ENCODE measurements at places on chromosomes 3 and 15. TPM values are rescaled to one million over a fixed set of nuclear protein-coding genes. Genes with fewer than 3 reads are reported as not detected.

THRB gene
- total RNA-seq = not detected

GRCh38 chr3:114550165-114550564 is 256.3 kb downstream of the TIGIT start:
- no peaks in the 10 kb centered on the region for H3K27me3 ChIP-seq
- no peak for DNase-seq
- H3K4me3 ChIP-seq = no peak overlapping the region

GRCh38 chr3:127604035-127604434 is 5.8 kb downstream of the MCM2 start:
- H3K4me1 ChIP-seq = peaks cover 34% of the 10 kb centered on the region
- no peak for DNase-seq
- H3K27me3 ChIP-seq = no peaks in the 10 kb centered on the region
- H3K27ac ChIP-seq = peak overlapping the region; percentile 54
- H3K36me3 ChIP-seq = peaks cover 69% of the 10 kb centered on the region
- H3K4me3 ChIP-seq = no peak overlapping the region

GRIP2 gene
- total RNA-seq = not detected

GRCh38 chr3:86856711-86857110 is 134.2 kb downstream of the VGLL3 start:
- no peak for DNase-seq
- H3K36me3 ChIP-seq = no peaks in the 10 kb centered on the region
- H3K4me3 ChIP-seq = no peak overlapping the region

FEZF2 gene
- not detected for total RNA-seq

KIF15 gene
- total RNA-seq = 26.5 TPM

GRCh38 chr3:64178419-64178818 is 46.8 kb downstream of the PRICKLE2 start:
- H3K4me3 ChIP-seq = no peak overlapping the region
- peaks cover 3% of the 10 kb centered on the region for H3K27me3 ChIP-seq
- DNase-seq = no peak
- no peaks in the 10 kb centered on the region for H3K4me1 ChIP-seq

CA12 gene
- total RNA-seq = 0.63 TPM

DNA sequence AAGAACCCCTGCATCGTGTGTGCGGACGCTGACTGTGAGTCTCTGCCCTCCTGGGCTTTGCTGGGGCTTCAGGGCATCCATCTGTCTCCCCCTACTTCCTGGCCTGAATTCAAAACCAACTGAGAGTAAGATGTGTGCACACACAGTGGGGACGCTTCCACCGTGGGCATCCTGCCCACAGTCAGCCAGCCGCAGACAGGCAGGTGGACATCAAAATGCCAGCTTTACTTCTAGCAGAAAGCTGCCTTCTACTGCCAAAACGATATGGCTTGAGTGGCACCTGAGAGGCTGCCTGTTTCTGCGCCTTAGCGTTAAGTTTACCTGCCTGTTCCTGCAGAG is 18.5 kb downstream of the ALDH1A3 start:
- H3K4me3 ChIP-seq = no peak overlapping the region
- H3K27me3 ChIP-seq = peaks cover 8% of the 10 kb centered on the region
- no peak for DNase-seq
- no peaks in the 10 kb centered on the region for H3K36me3 ChIP-seq
- no peaks in the 10 kb centered on the region for H3K4me1 ChIP-seq
- no peak overlapping the region for H3K27ac ChIP-seq

GRCh38 chr3:178271740-178272387 is 264.4 kb upstream of the KCNMB2 start:
- no peak for DNase-seq
- no peaks in the 10 kb centered on the region for H3K27me3 ChIP-seq
- no peaks in the 10 kb centered on the region for H3K36me3 ChIP-seq
- no peak overlapping the region for H3K4me3 ChIP-seq
- no peaks in the 10 kb centered on the region for H3K4me1 ChIP-seq

DNA sequence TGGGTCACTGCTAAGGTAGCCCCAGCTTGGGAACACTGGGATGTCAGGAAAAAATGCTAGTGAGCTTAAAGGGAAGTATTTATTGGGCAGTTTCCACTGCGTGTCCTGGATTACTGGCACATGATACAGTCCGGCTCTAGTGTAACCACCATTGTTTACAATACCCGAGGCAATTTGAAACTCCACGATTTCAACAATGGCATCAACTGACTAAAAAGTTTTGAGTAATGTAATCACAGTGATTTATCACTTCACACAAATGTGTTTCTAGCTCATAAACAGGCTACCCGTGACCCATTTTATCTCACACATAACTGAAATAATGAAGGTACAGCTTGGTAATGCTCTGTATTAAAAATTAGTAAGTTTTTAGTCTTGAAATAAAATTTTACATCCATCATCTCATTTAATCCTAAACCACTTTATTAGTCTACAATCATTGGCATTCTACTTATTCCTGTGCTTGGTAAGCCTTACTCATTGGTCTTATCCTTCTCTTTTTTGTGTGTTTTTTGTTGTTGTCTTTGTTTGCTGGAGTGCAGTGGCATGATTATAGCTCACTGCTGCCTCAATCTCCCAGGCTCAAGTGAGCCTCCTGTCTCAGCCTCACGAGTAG is 7.6 kb downstream of the ZMAT3 start:
- no peaks in the 10 kb centered on the region for H3K27me3 ChIP-seq
- H3K4me3 ChIP-seq = no peak overlapping the region
- DNase-seq = no peak
- peaks cover 55% of the 10 kb centered on the region for H3K36me3 ChIP-seq
- peaks cover 26% of the 10 kb centered on the region for H3K4me1 ChIP-seq

DNA sequence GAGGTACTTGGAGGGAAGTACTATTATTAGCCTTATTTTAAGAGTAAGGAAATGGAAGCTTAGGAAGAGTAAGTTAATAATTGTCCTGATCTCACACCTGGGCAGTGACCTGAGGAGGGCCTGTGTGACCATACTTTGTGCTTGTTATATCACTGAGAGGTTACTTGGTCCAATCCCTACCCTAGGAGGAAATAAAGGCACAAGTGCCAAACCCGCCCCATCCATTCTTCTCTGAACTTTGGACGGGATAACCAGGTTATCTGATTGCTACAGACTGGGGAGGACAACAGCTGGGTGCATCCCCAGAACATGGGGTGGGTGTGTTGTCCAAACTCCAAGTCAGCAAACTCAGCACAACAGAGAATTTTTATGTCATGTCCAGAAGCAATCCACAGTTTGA is 77.7 kb upstream of the NR2E3 start:
- H3K4me3 ChIP-seq = no peak overlapping the region
- H3K27me3 ChIP-seq = no peaks in the 10 kb centered on the region
- no peaks in the 10 kb centered on the region for H3K36me3 ChIP-seq
- DNase-seq = no peak
- H3K27ac ChIP-seq = no peak overlapping the region
- no peaks in the 10 kb centered on the region for H3K4me1 ChIP-seq

DNA sequence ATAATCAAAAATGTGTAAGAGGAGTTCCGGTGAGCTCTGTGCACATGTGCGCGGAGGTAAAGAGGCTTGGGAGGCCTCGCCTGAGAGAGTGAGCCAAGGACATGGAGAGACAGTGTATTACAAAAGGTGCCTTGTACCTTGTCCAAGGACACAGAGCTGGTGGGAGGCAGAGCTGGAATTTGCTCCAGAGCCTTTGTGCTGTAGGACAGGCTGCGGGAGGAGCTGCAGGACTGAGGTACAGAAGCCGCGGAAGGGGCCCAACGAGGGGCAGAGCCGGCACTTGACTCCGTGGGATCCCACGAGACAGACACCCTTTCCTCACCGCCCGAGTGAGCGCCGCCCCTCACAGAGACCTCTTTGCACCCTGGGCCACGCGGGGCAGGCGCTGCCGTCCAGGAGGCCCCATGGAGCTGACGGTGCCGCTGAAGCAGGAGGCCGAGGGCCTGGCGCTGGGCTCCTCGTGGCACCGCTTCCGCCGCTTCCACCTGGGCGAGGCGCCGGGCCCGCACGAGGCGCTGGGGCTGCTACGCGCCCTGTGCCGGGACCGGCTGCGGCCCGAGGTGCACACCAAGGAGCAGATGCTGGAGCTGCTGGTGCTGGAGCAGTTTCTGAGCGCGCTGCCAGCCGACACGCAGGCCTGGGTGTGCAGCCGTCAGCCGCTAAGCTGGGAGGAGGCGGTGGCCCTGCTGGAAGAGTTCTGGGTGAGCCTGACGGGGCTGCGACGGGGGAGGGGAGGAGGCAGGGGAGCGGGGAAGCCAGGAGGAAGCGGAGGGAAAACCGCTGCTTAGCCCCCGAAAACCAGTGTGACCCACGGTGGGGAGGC is 68.7 kb downstream of the SLTM start:
- H3K4me1 ChIP-seq = peaks cover 11% of the 10 kb centered on the region
- H3K27me3 ChIP-seq = peaks cover 4% of the 10 kb centered on the region
- peak overlapping the region; percentile 43 for H3K27ac ChIP-seq
- H3K4me3 ChIP-seq = peak overlapping the region; percentile 5
- no peaks in the 10 kb centered on the region for H3K36me3 ChIP-seq
- no peak for DNase-seq

MUSTN1 gene
- 0.54 TPM for total RNA-seq

GRCh38 chr3:115975353-115975752 is 352.0 kb downstream of the GAP43 start:
- no peaks in the 10 kb centered on the region for H3K27me3 ChIP-seq
- H3K4me3 ChIP-seq = no peak overlapping the region
- H3K36me3 ChIP-seq = no peaks in the 10 kb centered on the region
- H3K4me1 ChIP-seq = no peaks in the 10 kb centered on the region
- no peak overlapping the region for H3K27ac ChIP-seq

IGSF11 gene
- total RNA-seq = not detected

RTP4 gene
- total RNA-seq = 3.0 TPM

BLOC1S6 gene
- 44.8 TPM for total RNA-seq

- no peaks in the 10 kb centered on the region for H3K4me1 ChIP-seq
- peaks cover 5% of the 10 kb centered on the region for H3K27me3 ChIP-seq
- DNase-seq = no peak
- no peaks in the 10 kb centered on the region for H3K36me3 ChIP-seq
These were observed 34.4 kb downstream of the SPSB4 start for GRCh38 chr3:141085343-141086070.

- no peaks in the 10 kb centered on the region for H3K36me3 ChIP-seq
- no peak overlapping the region for H3K27ac ChIP-seq
- DNase-seq = no peak
- H3K4me1 ChIP-seq = no peaks in the 10 kb centered on the region
- peaks cover 4% of the 10 kb centered on the region for H3K27me3 ChIP-seq
- H3K4me3 ChIP-seq = no peak overlapping the region
These were observed 206.1 kb downstream of the CADPS start for GRCh38 chr3:62669161-62669560.

MINDY4B gene
- total RNA-seq = not detected

ANKRD63 gene
- not detected for total RNA-seq

CCRL2 gene
- total RNA-seq = 1.7 TPM

RTP1 gene
- not detected for total RNA-seq

DNA sequence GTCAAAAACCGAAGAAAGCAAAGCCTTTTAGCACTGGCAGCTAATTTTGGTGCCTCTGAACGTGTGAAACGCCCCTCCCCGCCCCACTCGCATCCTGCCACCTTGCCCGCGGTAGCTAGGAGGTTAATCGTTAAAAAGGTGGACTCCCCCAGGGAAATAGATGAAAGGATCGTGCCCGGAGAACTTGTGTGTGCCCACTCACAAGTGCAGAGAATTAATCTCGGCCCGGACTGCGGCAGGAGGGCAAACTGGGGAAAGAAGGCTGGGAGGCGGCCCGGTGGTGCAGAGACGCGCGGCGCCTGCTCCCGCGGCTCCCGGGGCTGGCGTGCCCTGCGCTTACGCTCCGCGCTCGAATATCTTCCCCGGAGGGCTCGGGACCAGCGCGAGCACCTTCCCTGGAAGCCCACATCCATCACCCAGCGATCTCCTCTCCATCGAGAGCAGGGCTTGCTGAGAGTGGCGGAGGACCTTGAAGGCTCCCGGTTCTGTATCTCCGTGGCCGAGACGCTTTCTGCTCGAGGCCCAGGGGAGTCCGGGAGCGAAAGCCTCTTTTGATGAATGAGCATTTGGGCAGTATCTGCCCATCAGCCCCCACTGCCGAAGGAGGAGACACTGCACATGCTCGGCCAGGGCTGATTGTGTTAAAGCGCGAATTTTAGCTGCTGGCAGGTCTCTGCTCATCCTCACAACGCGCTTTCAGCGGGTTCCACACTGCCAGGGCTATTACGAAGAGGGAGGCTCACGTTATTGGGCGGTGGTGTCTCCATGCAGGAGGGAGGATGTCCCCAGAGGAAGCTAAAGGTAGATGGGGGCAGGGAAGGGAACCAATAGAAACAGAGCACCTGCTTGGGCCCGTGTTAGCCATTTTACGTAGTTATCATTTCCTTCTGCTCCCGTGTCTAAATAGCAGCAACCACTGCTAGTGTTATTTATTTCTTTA is 1.3 kb upstream of the SPTSSB start:
- peaks cover 10% of the 10 kb centered on the region for H3K4me1 ChIP-seq
- peaks cover 72% of the 10 kb centered on the region for H3K27me3 ChIP-seq
- H3K36me3 ChIP-seq = no peaks in the 10 kb centered on the region
- no peak for DNase-seq
- no peak overlapping the region for H3K27ac ChIP-seq
- H3K4me3 ChIP-seq = peak overlapping the region; percentile 84

GRCh38 chr3:190229632-190230424 is 92.4 kb downstream of the CLDN1 start:
- DNase-seq = no peak
- H3K27me3 ChIP-seq = peaks cover 12% of the 10 kb centered on the region
- no peaks in the 10 kb centered on the region for H3K36me3 ChIP-seq
- peaks cover 2% of the 10 kb centered on the region for H3K4me1 ChIP-seq
- H3K4me3 ChIP-seq = no peak overlapping the region

CAMK2N2 gene
- total RNA-seq = 0.14 TPM

- no peaks in the 10 kb centered on the region for H3K4me1 ChIP-seq
- H3K27me3 ChIP-seq = peaks cover 51% of the 10 kb centered on the region
These were observed 56.0 kb downstream of the KBTBD12 start for GRCh38 chr3:127970966-127971592.

DNA sequence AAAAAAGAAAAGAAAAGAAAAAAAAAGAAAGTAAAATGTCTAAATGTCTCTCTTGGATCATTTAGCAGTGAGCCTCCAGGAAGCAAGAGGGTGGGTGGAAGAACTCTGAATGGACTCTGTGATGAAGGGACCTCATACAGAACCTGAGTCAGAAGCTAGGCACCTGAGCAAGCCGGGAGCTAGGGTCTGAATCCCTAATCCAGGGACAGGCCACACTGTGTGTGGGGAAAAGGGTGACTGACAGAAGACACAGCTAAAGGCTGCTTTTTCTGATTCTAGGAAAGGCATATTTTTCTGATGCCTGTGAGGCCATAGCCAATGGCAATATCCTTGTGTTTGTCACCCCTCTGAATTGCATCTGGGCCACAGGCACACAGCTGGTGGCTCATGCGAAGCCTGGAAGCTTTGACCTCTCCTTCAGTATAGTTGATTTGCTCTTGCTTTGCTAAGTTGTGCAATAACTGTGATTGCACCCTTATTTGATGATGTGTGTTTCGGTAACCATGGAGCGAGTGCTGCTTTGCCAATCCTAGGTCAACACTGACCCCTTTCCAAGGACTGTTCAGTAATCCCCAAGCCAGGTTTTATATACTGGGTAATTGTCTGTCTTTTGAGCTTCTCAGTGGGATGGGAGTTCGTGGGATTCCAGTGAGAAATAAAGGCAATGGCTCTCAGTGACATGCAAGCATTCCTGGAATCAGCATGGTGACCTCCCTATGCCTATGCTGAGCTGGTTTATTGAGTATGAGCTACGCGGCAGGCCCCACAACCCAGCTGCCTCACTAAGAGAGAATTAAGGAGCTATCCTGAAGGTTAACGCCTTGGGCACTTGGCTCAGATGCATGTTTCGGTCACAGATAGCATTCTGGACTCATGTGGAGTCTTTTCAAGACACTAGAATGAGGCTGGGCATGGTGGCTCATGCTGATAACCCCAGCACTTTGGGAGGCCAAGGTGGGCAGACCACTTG is 49.0 kb upstream of the OSBPL11 start:
- H3K4me3 ChIP-seq = no peak overlapping the region
- no peak overlapping the region for H3K27ac ChIP-seq
- H3K4me1 ChIP-seq = no peaks in the 10 kb centered on the region
- no peak for DNase-seq

GRCh38 chr15:74194572-74195559 is 7.7 kb downstream of the STRA6 start:
- no peak for DNase-seq
- H3K27ac ChIP-seq = no peak overlapping the region
- H3K4me1 ChIP-seq = no peaks in the 10 kb centered on the region
- no peaks in the 10 kb centered on the region for H3K27me3 ChIP-seq

All from activated CD4-positive, alpha-beta T cell treated with anti-CD3 and anti-CD28 coated beads, Interleukin-2, amount 10 ng/mL, durations not matched to agents 24 days and 14 days (primary cell).